ENCODE measurements at places on chromosomes 16 and 17. TPM values are rescaled to one million over a fixed set of nuclear protein-coding genes. Genes with fewer than 3 reads are reported as not detected.

The DOC2B gene
- total RNA-seq: 0.79 TPM

The HEATR9 gene
- total RNA-seq: not detected

The MYO15A gene
- 0.14 TPM for total RNA-seq

The KRTAP4-5 gene
- not detected for total RNA-seq

The FAM20A gene
- total RNA-seq: not detected

The SLC5A11 gene
- total RNA-seq: 0.66 TPM

The COX4I1 gene
- total RNA-seq: 793 TPM

The KRTAP9-4 gene
- not detected for total RNA-seq

The RETREG3 gene
- 27.9 TPM for total RNA-seq

The GNAO1 gene
- 0.31 TPM for total RNA-seq

The CAVIN1 gene
- total RNA-seq: 487 TPM

The RTN4RL1 gene
- 2.7 TPM for total RNA-seq

The SPHK1 gene
- 54.4 TPM for total RNA-seq

The HOXB13 gene
- total RNA-seq: 2.7 TPM

The ASPHD1 gene
- 30.7 TPM for total RNA-seq

The CES4A gene
- total RNA-seq: 1.6 TPM

The KRTAP16-1 gene
- not detected for total RNA-seq

The EPN3 gene
- total RNA-seq: 0.16 TPM

The SOST gene
- total RNA-seq: not detected

Measured in A549 treated with CpdA at 1 μM for 4 hours (cell line).